Activated CD4-positive, alpha-beta T cell treated with anti-CD3 and anti-CD28 coated beads, Interleukin-2, amount 50 U/mL, for 24 hours (primary cell): ENCODE measurements at places on chromosomes 12 and 14.
A peak's percentile ranks its signal among the peaks of the same experiment; 100 is the strongest.

GRCh38 chr12:96434107-96434506 is 33.9 kb upstream of the CDK17 start:
- peak; percentile 67 for DNase-seq

DNA sequence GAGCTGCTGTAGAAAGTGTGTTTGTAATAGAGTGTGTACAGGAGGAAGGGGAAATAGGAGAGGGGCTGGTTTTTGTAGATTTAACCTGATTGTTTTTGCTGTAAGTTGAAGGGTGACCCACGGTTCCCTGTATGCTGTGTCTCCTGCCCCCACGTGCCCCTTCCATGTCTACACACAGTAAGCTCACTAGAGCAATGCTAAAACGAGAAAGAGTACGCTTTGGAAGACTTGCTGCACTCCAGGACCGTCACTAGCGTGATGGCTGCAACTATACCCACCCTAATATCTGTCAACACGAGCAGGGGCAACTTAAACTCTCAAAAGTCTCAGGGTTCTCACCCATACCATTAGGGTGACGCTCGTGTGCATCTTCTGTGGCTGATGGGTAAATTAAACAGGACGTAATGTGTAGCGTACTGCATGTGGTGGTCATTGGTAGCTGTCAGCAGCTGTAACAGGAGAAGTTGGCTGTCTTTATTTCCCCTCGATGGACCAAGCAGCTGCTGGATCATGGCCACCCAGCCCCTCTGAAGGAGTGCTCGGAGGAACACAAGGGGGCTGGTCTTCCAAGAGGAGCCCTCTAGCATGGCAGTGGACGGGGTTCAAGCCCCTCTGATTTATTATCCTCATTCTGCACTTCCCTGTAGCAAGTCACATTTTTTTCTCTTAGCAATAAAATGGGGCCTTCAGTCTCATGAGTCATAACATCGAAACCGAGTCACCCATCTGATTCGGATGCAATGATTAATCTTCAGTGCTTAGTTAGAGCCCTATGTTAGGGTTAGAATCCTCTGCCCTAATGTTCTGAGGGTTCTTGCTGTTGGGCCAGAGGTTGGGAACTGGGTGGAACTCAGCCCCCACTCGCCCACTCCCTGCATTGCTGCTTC is 14.0 kb downstream of the CCND2 start:
- DNase-seq, result no peak

GRCh38 chr12:93612776-93613175 is 40.3 kb downstream of the SOCS2 start:
- no peak for DNase-seq

DNA sequence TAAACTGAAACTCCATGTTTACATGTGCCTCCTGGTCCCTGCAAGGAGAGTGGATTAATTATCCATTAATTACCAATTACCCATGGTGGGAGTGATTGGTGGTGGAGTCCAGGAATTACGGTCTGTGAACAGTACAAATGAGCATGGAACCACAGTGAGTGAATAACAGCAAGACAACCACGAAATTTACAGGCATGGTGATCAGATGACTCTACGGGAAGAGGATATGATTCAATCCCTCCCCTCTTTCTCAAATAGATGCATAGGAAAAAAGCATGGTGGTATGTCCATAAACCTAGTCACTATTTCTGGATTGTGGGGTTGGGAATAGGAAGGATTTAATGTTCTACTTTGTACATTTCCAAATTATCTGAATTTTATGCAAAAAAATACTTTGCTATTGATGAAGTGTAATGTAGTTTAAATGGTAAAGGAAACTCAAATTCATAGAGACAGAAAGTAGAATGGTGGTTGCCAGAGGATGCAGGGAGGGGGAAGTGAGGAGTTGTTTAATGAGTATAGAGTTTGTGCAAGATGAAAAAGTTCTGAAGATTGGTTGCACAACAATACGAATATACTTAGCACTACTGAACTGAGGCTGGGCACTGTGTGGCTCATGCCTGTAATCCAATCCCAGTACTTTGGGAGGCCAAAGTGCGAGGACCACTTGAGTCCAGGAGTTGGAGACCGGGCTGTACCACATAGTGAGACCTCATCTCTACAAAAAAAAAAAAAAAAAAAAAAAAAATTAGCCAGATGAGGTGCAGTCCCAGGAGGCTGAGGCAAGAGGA is 41.2 kb upstream of the C12orf75 start:
- no peak for DNase-seq

GRCh38 chr12:50614167-50614759 is 109.5 kb downstream of the DIP2B start:
- DNase-seq, result no peak

GRCh38 chr12:81381951-81382350 is 304.1 kb downstream of the ACSS3 start:
- no peak for DNase-seq

DNA sequence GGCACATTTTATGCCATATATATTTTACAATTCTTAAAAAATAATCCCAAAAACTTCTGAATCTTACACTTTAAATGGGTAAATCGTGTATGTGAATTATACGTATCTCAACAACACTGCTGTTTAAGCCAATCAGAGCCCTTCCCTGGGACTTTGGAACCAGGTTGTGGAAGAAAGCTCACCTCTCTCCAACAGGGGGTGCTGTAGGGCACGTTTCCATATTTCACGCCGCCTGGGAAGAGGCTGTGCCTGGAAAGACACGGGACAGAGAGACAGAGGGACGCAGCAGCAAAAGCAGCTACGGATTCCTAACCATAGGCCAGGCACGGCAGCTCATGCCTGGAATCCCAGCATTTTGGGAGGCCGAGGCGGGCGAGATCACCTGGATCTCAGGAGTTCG is 29.4 kb upstream of the FBRSL1 start:
- no peak for DNase-seq
